Stimulated activated CD4-positive, alpha-beta T cell treated with anti-CD3 and anti-CD28 coated beads, Interleukin-1b, Interleukin-23, amount 100 ng/mL, for 24 hours (primary cell): ENCODE measurements at places on chromosomes 5 and 9.

- no peak for DNase-seq
Observed at GRCh38 chr9:107906074-107906473, 416.5 kb upstream of the KLF4 start.

DNA sequence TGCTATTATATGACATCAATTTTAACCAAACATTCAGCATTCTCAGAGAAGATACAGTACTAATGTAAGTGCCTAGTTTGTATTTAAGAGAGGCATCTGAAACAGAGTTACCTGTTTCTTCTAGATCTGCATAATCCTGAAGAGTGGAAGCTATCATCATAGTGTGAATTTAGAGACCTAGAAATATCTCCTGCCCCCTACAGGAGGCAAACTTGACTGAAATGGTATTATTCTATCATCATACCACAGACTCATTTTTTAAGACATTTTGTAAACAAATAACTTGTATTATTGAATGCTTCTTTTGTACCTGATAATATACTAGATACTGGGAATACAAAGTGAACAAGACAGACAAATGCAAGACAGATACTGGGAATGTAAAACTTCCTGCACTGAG is 216.8 kb upstream of the RPS23 start:
- no peak for DNase-seq

- DNase-seq = no peak
Observed at GRCh38 chr5:116396476-116397099, 178.0 kb downstream of the SEMA6A start.

DNA sequence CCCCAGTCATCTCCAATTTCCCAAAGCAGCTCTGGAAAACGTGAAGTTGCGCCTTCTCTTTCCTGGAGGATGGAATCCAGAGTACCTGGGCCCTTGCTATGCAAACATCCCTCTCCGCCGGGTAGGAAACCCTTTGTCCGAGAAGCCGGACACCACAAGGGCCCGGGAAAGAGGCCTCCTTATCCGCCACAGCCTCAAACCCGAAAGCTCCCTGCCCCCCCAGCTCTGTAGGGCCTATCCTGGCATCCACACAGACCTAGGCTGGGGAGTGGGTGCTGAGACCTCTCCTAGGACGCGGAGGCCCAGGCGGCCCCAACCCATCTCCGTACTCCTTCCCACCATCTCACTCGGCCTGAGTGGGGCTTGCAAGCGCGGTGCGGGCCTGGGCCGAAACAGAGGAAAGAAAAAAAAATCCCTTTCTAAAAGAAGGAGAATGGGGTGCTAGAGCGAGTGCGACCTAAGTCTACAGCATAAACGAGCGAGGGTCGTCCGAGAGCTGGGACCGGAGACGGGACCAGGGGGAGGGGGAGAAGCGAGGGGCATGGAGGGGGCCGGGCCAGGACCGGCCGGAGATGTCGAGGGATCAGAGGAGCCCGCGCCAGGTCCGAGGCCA is 624 bp downstream of the FBXW11 start:
- peak; percentile 4 for DNase-seq

DNA sequence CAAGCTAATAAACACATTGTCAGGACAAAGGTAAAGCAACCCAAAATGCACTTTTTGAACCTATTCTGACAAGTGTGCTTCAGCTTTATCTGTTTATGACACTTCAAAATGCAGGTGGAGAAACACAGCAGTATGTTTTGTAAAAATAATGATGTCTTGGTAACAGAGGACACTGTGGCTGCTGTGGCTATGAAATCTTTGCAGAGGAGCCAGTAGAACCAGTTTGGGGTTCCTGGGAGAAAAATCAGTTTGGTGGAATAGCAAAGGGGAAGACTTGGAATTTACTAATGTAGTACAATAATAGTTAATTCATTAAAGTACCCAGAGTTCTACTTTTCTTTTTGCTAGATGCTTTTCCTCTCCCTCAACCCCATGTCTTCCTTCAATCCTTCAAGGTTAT is 40.6 kb downstream of the SIL1 start:
- DNase-seq = no peak
